ACHN (cell line): ENCODE measurements at places on chromosomes 16 and 17.

- no peak for DNase-seq
Observed at GRCh38 chr17:50872710-50873424, 6.7 kb upstream of the TOB1 start.

DNA sequence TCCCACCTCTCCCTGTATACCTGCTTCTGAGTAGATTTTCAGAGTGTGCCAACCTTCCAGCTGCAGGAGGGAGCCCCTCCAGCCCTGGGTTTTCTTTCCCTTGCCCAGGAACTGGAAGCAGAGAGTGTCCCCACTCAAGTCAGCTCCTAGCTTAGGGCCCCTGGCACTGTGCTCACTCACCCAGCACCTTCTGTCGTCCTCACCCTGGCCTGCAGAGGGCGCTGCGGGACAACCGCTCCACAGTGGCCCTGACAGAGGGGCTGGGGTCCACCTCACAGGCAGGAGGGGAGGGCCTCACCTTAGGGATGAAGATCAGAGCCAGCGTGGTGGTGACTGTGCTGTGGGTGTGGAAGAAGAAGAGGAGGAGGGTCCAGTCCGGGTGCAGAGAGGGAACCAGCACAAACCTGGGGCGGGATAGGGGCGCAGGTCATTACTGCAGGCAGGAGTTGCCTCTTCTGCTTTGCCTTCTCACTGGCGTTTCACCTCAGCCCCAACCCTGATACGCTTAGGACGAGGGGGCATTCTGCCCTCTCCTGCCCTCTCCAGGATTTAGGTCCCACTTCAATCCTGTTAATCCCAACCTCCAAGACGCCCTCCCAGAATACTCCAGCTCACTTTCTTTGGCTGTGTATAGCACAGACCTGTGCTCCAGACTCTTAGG lies 10.0 kb downstream of the GPR179 start:
- peak; percentile 57 for DNase-seq

GRCh38 chr16:85557083-85557970 lies 55.8 kb upstream of the GSE1 start:
- DNase-seq = peak; percentile 51

- DNase-seq = no peak
Observed at GRCh38 chr17:56739376-56739775, 94.3 kb downstream of the C17orf67 start.

GRCh38 chr17:50148226-50149090 lies 2.0 kb downstream of the PPP1R9B start:
- DNase-seq = peak; percentile 55

- DNase-seq = no peak
Observed at GRCh38 chr16:87367529-87367928, 16.0 kb downstream of the FBXO31 start.

DNA sequence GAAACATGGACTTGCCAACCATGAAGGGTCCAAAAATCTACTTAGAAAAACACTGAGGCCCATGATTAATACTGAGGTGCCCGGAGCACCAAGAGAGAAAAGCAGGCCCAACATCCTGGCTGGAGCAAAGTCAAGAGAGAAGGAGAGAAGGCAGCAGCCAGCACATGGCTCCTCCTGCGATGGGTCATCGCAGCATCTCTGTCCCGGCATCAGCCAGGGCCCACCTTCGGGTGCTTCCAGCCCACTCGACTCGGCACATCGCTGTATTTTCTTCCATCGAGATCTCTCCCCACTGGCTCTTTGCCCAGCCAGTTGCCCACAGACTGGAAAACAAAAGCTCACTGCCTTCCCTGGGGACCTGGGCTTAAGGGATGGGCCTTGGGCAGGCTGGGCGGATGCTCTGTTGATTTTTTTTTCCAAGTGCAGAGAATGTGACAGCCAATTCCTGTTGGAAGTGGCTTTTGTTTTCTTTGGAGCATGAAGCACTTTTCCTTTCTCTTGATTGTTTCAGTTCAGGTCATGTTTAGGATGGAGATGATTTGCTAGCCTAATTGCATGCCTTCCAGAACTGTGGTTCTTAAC lies 58.1 kb downstream of the CYB5B start:
- DNase-seq = peak; percentile 11

DNA sequence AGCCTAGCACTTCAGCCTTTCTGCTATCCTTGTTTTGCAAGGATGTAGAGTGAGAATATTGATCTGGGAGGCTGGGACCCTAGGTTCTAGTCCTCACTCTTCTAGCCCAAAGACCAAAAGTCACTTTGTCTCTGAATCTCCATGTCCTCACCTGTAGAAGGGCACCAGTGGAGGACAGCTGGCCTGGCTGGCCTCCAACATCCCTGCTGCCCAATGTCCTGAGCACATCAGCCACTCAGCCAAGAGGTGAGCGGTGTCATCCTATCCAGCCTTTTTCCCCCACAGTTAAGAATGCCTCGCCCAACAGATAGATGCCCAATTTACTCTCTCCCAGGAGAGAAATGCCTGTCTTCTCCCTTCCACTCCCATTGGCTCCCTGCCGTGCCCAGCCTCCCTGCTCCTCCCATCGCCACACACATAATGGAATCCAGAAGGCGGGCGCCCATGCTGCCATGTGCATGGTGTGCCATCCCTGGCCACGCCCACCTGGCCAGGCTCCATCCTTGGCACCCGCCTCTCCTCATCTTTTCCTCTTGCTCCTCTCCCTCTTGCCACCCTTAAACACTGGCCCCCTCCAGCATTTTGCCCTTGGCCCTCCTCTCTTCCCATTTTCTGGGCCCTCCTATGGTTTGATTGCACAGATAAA lies 157.3 kb upstream of the SDK2 start:
- DNase-seq = no peak

GRCh38 chr16:88435437-88436355 lies 17.4 kb upstream of the ZFPM1 start:
- no peak for DNase-seq

DNA sequence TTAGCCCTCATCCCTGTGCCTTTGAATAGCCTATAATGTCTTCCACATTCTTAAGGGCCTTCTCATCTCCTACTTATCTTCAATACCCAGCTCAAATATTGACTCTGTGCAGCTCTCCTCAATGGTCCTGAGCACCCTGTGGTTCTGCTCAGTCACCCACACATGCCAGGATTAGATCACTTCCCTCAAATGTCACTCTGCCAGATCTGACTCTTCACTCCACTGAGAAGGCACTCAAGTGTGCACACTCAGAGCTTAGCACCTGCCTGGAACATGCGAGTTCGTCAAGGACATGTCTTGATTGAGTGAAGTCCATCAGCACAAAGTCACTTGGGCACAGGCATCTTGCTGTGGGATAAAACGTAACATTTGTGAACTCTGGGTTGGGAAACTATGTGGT lies 404.8 kb downstream of the CDH13 start:
- DNase-seq = peak; percentile 63

DNA sequence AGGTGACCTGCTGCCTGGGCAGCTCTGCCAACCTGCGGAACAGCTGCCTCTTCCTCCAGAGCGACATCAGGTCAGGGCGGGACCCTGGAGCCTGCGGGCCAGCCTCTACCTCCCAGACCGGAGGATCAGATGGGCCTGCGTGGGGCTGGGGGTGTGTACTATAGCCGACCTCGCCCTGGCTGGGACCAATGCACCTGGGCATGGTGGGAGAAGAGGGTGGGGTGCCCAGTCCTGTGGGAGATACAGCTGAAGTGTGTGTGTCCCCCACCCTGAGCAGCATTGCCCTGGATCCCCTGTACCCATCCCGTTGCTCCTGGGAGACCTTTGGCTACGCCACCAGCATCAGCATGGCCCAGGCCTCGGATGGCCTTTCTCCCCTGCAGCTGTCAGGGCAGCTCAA lies 19.3 kb downstream of the CASKIN2 start:
- DNase-seq = no peak

GRCh38 chr17:57234061-57234738 lies 22.1 kb upstream of the MSI2 start:
- no peak for DNase-seq

DNA sequence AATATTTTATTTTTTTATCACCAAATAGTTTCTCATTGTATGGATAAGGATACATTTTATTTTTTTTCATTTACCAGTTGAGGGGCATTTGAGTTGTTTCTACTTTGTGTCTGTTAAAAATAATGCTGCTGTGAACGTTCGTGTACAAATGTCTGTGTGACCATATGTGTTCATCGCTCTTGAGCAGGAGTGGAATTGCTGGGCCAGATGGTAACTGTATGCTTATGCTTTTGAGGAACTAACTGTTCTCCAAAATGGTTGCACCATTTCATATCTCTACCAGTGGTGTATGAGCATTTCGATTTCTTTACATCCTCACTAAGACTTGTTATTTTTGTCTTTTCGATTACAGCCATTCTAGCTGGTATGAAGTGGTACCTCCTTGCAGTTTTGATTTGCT lies 212.5 kb upstream of the N4BP1 start:
- DNase-seq = no peak

GRCh38 chr16:82715833-82716232 lies 89.1 kb downstream of the CDH13 start:
- no peak for DNase-seq

DNA sequence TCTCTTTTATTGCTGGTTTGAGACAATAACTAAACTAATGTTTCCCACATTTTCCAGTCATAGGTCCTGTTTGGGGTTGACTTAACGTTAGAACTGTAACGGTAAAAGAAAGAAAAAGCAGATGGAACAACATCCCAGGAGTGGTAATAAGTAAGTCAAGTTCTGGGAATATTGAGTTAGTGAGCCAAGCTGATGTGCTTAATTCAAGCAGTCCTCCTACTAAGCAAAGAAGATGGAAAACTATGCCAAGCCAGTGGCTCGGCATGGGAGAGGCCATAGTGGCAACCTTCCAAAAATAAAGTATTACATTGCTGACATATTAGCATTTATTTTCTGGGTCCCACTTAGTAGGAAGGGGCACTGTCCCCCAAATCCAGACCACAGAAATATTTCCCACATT lies 161.7 kb upstream of the CDH5 start:
- DNase-seq = no peak

GRCh38 chr17:44314869-44315661 lies 6.7 kb downstream of the RUNDC3A start:
- peak; percentile 65 for DNase-seq

GRCh38 chr17:17919169-17920107 lies 52.8 kb downstream of the TOM1L2 start:
- peak; percentile 86 for DNase-seq

- DNase-seq = no peak
Observed at GRCh38 chr17:59725691-59726090, 18.2 kb downstream of the VMP1 start.

DNA sequence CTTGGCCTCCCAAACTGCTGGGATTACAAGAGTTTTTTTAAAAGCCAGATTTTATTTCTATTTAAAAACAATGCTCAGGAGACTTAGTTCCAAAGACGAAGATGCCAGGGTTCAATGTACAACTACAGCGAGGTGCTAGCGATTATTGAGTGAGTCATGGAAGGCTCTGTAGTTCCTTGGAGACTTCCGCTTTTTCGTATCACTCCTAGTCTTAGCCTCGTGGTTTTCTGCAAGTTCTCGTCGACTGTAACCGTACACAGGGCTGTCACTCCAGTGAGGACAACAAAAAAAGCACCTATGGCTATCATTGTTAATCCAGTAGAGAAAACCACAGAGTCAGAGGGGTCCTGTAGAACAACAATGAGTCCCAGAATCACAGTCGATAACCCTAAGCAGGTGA lies 22.7 kb upstream of the ZC3H7A start:
- DNase-seq = no peak

GRCh38 chr17:7354262-7354843 lies 603 bp upstream of the TMEM95 start:
- no peak for DNase-seq

- no peak for DNase-seq
Observed at GRCh38 chr17:77570565-77570898, 388.0 kb upstream of the TNRC6C start.

GRCh38 chr17:56866496-56866895 lies 32.5 kb downstream of the DGKE start:
- DNase-seq = no peak

DNA sequence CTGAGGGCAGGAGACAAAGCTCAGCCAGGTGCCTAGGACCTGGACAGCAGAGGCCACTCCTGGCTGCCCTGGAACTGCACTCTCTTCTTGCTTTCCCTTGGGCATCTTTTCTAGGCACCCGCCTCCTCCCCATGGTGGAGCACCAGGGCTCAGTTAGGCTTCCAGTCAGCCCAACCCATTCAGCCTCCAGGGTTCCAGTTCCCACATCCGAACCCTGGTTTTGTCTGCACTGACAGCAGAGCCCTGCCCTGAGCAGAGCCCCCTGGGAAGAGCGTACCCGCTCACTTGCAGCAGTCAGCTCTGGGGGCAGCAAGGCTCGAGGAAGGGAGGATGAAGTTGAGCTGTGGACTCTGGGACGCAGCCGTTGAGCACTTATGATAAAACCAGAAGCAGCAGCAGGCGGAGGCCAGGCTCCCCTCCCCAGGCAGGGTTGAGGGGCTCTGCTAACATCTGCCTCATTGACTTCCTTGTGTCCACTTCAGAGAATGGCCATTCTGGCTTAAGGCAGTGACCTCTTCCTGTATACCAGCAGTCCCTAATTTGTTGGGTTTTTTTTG lies 213.2 kb downstream of the NTN1 start:
- DNase-seq = no peak

DNA sequence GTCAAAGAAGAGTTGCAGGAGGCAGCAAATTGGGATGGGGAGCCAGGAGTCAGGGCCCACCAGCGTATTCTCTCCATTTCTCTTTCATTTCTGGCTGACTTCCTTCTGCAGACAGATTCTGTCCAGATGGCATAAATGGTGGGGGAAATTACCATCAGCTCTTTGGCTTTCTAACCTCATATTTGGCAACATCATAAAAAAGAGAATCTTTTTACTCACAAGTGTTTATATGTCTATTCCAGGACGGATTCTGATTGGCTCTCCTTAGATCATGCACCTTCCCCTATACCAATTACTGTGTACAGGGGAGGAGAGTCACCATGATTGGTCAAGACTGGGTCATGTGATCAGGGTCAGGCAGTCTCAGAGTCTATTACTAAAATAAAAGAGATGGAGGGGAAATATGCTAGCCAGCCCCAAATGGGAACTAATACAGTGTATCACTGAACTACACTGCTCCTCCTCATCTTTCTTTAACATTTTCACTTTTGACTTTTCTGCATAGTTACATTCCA lies 537.1 kb upstream of the EEF2KMT start:
- no peak for DNase-seq

GRCh38 chr17:9928601-9929333 lies 23.7 kb upstream of the RCVRN start:
- peak; percentile 82 for DNase-seq

DNA sequence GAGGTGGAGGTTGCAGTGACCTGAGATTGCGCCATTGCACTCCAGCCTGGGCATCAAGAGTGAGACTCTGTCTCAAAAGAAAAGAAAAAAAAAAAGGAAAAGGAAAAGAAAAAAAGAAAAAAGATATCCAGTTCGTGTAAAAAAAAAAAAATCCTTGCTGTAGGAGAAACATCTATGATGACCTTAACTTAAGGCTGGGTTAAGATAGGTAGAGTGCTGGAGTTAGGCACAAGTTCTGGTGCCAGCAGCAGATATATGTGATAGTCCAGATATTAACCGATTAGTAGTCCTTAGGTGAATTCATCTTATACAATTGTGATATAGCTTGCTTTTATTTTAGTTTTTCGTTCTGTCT lies 17.2 kb downstream of the PSMD11 start:
- DNase-seq = no peak
